ENCODE measurements at places on chromosomes 16 and 17.
A peak's percentile ranks its signal among the peaks of the same experiment; 100 is the strongest.

GRCh38 chr17:17750881-17751280, 69.6 kb downstream of the RAI1 start:
- DNase-seq, result no peak

- DNase-seq, result no peak
Observed at GRCh38 chr17:44001461-44001920, 2.9 kb upstream of the NAGS start.

DNA sequence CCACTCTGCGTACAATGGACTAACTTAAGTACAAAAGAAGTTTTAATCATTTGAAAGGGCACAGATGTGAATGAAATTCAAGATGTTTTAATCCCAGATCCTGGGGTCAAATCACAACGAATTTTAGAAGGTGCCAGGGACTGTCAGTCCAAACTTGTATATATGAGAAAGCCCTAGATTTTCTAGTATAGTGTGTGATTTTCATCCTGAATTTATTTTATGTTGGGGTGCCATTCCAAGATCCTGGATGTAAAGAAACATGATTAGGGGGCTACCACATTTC, 64.3 kb downstream of the TUBD1 start:
- DNase-seq, result no peak

DNA sequence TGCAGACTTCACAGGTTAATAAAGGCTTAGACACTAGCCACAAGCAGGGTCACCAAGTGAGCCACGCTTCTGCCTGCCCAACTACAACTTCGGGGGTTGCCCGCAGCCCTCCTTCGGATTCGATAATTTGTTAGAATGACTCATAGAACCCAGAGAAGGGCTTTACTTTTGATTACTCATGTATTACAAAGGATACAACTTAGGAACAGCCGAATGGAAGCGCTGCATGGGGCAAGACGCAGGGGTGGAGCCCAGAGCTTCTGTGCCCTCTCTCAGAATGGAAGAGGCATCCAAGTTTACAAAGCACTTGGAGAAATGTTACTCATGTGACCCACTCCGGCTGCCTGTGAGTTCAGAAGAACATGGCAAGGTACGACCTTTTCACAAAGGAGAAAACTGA, 7.5 kb upstream of the CDH5 start:
- DNase-seq, result no peak

DNA sequence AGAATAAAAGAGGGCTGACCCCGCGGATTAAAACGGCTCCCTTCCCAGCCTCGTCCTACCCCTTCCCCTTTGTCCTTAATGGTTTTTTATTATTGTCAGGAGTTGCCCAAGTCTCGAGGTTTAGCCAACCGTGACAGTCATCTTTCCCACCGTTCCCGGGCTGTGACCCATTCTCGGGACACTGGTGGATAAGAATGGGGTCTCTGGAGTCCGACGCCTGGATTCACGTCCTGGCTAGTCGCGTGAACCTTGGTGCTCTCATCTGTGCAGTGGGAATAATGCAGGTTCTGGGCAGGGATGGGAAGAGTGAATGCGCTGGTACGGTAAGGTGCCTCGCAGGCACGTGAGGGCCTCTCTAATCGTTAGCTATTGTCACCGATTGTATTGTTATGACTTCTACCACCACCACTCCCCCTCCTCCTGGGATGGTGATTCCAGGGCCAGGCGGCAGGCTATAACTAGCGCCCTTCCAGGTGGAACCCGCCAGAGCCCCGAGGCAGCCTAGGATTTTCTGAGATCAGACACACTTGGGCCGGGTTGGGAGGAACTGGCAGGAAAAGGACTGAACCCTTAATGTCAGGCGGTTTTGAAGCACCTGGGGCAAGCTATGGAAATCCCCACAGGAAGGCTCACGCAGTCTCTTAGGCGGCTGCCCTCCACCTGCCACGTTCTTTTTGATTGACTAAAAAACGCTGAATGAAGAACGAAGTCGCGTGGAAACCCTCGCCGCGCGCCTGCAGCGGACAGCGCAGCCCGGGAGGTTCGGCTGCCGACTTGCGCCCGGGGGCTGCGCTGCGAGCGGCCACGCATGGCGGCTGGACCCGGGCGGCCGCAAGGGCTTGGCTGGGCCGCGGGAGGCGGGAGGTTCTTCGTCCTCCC, 2.7 kb downstream of the HS3ST3B1 start:
- DNase-seq, result no peak

DNA sequence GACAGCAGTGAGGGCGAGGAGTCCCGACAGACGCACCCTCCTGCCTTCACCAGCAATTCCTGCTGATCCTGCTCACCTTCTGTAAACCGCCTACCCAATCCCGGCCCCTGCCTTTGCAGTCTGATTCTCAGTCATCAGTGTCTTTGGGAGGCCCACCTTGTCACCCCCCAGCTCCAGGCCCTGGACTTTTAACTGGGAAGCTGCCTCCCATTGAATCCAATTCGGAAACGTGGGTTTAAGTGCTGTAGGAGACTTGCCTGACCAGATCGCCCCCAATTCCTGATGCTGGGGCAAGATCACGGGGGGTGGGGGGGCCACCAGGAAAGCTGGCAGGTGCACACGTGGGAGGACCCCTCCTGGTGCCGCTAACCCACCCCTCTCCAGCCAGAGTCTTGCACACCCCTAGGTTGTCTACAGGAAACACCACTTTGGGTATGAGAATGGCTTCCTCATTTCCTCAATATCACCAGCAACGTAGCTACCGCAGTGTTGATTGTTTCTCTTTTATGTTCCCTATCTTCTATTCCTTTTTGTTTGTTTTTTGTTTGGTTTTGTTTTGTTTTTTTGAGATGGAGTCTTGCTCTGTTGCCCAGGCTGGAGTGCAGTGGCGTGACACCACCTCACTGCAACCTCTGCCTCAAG, 46.6 kb upstream of the CMIP start:
- no peak for DNase-seq

- DNase-seq, result no peak
Observed at GRCh38 chr17:81803728-81804558, at the start of gene GCGR. Gene GCGR (plus strand): TSS chr17:81804150. CDS start chr17:81809019, 4,869 bp downstream.

DNA sequence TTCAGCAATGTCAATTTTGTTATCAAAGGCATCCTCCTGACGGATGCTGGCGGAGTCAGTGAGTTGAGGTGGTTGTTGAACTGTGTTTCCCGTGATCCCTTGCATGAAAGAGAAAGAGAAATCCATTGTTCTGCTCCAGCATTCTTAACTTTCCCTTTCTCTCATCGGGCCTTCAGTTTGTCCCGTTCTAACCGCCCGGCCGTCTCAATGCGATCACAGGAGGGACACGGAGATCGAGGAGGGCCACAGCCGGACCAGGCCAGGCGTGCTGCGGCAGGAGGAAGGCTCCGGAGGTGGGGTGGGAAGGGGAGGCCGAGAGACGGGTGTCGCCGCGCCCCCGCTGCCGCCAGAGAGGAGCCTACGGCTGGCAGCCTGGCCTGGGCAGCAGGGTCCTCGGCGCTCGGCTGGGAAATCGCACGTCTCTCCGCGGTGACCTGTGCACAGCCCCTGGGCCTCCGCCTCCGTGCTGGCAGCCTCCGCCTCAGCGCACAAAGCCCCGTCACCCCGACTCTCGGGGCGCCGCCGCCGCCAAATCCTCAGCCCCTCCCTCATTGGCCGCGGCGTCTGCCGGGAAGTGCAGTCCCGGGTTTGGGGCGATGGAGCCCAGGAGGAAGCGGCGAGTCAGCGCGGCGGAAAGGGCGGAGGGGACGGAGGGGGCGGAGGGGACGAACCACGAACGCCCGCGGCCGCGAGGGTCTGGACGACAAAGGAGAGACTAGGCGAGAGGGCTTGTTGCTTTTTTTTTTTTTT, 38.1 kb downstream of the SOST start:
- DNase-seq, result peak; percentile 92

- no peak for DNase-seq
Observed at GRCh38 chr17:3679531-3680126, 11.0 kb downstream of the EMC6 start.

DNA sequence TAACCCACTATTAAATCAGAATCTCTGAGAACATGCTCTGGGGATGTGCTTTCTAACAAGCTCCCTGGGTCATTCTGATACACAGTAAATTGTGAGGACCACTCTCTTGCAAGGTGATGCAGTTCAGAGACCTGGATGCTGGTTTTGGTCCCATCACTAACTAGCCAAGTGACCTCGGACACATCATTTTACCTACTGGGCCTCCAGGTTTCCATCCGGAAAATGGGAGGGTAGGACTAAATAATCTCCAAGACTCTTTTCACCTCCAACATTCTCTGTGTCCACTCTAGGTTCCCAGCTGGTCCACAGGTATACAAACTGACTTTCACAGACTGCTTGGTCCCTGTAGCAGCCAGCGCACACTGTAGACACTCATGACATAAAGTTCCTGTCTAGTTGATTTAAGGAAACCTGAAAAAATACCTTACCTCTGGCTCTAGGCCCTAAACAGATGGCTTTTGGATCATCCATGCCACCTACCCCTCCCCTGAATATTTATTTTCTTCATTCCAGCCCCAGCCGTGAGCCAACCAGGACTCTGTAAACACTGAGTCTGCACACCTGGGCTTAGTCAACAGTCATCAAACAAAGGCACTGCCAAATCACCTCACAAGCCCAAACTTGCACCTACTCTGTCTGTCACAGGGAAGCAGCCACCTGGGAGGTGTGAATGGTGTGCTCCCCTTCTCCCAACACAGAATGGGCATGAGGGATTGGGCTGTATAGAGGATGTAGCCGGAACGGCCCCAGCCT, 51.3 kb upstream of the MRPS23 start:
- DNase-seq, result no peak

DNA sequence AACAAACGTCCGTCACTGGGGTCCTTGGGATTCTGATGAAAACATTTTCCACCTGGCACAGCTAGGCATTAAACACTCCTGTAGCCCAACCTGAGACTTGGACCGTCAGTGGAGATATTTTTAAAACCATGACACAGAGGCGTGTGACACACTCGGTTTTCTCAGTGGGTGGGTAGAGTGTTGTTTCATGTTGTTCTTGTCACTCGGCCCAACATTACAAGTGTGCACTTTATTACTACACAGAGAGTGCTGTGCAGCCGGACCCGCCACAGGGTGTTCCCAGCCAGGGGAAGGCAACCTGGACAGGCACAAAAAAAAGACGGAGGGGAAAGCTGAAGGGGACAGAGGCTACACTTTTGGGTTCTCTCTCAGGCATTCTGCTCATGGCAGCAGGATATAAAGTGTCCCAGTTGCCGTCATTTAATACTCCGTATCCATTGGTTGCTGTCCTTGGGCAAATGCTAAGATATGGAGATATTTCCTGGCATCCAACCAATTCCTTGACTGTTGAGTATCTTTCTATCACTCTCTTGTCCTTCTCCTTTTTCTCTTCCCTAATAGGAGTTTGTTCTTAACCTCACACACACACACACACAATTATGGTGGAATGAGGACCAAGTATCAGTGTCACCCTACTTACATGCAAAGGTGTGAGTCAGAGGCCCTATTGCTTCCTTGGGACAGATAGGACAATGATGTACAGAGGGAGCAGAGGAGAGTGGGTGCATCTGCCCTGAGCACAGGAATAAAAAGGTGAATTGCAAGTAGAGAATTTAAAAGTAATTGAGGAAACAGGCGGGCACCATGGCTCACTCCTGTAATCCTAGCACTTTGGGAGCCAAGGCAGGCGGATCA, 154.1 kb upstream of the SOX9 start:
- peak; percentile 38 for DNase-seq

GRCh38 chr16:85210423-85211169, 98.3 kb upstream of the CIBAR2 start:
- peak; percentile 34 for DNase-seq

GRCh38 chr17:67784364-67785121, 40.8 kb upstream of the BPTF start:
- no peak for DNase-seq

DNA sequence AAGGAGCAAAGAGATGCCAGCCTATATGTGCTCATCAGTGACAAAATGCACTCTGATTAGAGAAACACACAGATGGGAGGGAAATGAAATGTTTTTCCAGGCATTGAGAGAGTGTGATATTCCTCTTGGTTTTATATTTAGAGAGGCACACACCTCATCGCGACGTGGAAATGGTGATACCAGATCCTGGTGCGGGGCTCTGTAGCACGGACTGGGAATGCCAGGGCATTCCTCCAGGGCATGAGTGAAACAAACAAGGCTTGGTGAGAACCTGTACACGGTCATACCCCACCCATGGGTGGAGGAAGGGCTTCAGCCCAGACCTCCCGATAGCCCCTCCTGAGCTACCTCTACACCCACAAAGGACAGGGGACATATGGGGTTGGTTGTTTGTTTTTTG, 280.2 kb downstream of the C16orf95 start:
- no peak for DNase-seq

DNA sequence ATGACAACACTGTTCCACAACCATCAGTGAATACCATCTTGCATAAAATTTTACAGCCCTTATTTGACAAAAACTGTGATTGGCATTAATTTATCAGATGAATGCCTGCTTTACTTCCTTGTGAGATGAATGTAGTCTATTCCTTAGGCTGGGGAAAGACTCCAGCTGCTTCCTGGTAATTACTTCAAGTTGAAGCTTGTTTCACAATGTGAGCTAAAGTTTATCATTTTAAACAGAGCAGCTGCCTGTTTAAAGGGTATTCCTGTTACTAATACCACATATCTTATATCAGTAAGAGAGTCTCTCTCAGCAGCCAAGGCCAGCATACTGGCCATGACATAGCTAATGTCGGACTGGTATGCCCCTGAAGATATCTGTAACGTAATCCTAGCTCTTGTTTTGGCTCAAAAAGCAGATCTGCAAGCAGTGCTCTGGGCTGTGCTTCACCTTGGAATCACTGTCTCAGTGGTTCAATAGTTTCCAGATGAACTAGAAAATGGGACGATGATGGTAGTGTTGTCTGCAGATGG, 13.2 kb upstream of the ARL2BP start:
- DNase-seq, result no peak

DNA sequence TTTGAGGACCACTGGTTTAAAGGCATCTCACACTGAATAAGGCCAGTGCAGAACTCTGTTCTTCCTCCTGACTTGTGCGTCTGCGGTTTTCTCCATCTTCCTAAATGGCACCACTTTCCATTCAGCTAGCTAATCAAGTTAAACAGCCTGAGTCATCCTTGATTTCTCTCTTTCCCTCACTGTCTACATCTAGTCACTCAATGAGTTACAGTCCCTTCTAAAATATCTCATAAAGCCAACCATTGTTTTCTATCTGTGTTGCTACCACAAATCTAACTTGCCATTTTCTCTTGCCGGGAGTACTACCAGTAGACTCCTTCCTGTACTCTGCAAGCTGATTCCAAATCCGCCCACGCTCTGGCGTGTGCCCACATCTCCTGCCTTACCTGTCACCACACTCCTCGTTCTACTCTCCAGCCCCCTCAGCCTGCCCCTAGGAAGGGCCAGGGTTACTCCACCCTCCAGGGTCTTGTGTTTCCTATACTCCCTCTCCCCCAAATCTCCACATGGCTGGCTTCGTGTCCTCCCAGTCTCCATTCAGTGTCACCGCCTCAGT, 324.5 kb downstream of the SNX29 start:
- no peak for DNase-seq

GRCh38 chr17:21078016-21078780, 35.4 kb upstream of the USP22 start:
- no peak for DNase-seq

GRCh38 chr16:17515421-17516210, 44.9 kb upstream of the XYLT1 start:
- DNase-seq, result no peak

DNA sequence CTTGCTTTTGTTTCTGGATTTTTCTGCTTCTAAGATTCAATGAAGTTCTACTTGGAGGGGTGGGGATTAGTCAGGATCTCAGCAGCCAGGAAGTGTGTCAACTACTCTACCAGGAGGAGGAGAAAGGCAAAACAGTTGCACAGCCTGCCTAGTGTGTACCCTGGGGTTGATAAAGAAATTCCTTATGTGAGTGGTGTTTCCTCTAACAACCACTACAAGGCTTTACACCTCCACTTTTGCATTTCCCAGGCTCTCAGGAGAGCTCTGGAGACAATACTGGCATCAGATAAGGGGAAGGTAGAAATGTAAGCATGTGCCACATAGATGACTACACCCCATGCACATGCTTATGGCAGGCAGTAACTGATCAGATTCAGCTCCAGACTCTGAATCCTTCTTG, 174.6 kb downstream of the TOX3 start:
- DNase-seq, result no peak
